ENCODE measurements at places on chromosomes 13 and 19.

DNA sequence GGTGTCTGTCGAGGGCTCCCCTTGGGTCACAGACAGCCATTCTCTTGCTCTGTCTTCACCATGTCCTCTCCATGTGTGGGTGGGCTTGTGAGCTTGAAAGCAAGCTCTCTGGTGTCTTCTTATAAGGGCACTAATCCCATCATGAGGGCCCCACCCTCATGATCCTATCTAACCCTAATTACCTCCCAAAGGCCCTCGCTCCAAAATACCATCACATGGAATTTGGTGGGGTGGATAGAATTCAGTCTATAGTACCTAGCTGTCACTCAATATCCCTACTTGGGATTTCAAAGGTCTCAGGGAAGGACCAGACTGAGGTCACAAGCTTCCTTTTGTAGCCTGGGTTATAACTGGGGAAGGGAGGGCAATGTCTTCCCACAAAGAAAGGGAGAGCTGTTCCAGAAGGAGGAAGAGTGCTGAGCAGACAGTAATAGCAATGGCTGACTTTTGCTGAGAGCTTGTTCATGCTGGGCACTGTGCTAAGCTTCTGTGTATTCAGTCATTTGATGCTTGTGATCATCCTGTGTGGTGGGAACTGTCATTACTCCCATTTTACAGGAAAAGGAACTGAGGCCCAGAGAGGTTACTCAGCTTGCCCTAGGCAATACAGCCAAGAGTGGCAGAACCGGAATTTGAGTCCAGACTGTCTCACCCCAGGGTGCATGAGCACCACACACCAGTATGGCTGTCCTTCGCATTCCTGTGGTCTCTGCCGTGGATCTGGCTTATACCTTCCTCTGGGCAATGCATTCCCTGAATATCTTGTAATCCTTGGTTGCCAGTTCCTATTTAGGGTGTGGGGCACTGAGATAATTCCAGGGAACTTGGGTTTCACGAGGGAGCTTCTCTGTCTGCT, 8.2 kb downstream of the FXYD5 start:
- DNase-seq: no peak

GRCh38 chr19:41871573-41872383, 5.3 kb upstream of the CD79A start:
- no peak for DNase-seq

DNA sequence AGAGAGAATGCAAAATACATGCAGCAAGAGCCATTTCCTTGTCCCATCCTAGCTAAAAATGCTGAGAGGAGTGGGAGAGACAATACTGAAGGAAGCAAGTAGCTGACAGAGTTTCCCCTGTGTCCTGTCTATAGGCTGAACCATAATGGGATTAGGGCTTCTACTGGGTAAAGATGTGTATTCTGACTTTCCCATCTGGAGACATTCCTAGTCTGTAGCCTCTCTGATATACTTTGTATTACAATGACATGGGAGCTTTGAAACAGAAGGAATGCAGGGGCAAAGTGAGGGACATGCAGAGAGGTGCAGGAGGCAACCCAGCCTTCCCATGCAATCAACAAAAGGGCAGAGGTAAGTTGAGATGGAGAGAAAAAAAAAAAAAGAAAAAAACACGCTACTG, 10.5 kb upstream of the GPC6 start:
- no peak for DNase-seq

DNA sequence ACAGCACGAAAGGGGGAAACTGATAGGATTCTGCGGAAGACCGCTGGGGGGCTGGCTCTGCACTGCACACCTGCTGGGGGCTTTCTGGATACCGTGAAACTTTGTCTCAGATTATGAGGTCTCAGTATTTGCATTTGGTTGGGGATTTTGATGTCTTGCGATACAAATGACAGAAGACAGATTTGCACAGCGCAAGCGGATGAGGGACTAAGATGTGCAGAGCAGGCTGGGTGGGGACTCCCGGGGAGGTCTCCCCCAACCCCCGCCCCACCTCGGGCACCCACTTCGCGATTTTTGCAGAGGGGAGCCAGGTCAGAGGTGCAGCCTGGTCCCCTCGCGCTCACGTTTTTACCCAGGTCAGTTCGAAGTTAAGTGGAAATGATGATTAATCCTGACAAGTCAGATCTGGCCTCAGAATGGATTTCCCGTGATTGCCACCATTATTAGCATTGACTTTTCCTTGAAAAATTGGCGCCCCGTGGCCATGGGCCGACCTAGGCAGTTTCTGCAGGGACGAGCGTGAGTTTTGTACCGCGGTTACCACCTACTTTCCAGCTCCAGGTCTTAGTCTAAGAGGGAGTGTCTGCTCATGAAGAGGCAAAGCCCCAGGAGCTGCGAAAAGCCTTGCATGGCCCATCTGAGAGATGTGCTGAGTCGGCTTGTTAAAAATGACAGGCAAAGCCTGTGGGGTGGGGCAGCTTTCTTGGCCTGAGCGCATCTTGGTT, 1.3 kb upstream of the GJB2 start:
- no peak for DNase-seq

- no peak for DNase-seq
Measured at GRCh38 chr13:77952737-77953136, 34.1 kb upstream of the EDNRB start.

Data from endothelial cell of umbilical vein (primary cell).